ENCODE measurements at places on chromosomes 7 and 10. TPM values are rescaled to one million over a fixed set of nuclear protein-coding genes. Genes with fewer than 3 reads are reported as not detected.

DNA sequence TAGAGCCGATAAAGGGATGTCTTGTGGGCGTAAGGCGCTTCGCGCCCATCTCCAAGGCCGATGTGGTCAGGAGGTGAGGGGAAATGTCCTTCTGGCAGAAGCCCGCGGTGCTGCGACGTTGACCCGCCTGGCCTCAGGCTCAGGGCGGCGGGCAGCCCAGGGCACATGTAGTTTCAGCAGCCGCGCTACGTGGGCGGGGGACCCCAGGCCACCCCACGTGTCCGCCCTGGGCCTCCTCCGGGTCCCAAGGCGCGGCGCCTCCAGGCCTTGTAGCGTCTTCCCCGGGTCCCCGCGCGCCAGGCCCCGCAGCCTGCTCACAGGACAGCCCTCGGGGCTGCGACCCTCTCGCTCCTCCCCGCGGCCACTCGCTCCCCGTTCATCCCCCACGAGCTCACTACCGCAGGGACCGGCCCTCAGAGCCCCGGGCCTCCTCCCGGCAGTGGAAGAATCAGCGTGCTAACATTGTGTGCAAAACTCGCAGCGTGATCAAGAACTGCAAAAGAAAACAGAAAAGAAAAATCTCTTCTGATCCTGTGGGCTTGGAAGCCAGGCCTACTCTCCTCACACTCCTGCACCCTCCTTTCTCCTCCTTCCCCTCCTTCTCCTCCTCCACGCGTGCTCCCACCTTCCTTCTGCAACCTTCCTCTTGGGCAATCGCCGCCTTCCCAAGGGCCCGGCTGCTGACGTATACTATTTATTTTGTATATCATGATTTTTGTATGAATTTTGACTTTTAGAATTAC, 4.4 kb upstream of the TBX20 start:
- DNase-seq: no peak

DNA sequence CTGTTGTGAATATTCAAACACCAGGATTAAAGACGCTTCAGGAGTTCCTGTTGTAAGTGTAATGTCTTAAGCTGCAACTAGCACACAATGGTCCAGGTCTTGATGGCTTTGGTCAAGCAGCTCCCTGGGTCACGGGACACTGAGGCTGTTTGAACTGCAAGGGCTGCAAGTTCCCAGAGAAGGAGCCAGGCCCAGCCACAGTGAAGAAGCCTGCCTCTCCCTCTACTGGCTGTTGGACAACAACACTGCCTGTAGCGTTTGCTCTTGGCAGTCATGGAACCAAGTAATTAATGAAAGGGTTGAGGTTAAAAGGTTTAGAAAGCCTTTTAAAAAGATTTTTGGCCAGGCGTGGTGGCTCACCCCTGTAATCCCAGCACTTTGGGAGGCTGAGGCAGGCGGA, 31.9 kb upstream of the GUSB start:
- DNase-seq: no peak

The DIP2C gene
- 36.8 TPM for total RNA-seq

GRCh38 chr7:2566890-2567678, 8.3 kb downstream of the IQCE start:
- DNase-seq: no peak

The UCMA gene
- total RNA-seq: not detected

GRCh38 chr7:150949971-150950491, 28.1 kb downstream of the KCNH2 start:
- DNase-seq: no peak

DNA sequence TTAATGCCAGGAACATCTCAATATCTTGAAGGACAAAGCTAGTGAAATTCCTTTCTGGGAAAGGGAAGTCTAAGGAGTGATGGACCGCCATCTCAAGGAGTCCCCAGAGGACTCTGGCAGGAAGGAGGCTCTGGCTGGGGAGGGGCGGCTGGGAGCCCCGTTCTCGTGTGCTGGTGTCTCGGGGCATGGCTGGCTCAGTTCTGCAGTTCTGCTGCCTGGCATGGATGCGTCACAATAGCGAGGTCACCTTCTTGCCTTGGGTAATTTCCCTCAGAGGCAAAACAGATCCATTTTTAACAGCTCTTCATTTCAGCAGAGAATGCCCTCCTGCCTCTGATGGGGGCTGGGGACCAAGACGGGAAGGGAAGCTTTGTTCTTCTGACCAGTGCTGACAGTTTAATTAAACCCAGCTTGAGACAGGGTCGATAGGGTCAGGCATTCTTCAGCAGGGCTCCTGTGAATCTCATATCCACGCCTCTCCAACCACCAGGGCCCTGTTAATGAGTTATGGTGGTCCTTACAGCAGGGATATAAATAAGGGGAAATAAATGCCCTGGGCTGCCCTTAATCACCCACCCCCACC, 35.7 kb downstream of the SLIT1 start:
- no peak for DNase-seq

GRCh38 chr10:129755621-129756020, 208.5 kb downstream of the EBF3 start:
- DNase-seq: no peak

DNA sequence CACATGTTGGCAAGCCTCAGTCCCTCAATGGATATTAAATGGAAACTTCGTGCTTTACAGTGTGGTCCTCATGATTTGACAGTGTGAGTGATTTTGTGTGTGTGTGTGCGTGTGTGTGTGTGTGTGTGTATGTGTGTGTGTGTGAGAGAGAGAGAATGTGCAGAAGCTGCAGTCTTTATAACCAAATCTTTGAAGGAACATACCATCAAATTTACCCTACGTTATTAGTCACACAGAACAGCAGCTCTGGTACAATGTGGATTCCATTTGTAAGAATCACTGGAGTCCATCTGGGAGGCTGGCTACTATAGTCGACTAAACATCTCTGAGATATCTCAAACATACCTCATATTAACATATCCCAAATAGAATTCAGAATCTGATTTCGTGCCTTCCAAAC, 928.0 kb upstream of the POT1 start:
- DNase-seq: no peak

The CPA4 gene
- 23.6 TPM for total RNA-seq

The TFR2 gene
- total RNA-seq: 0.19 TPM

- no peak for DNase-seq
These were observed 7.0 kb downstream of the HHEX start for GRCh38 chr10:92696606-92697383.

- DNase-seq: no peak
These were observed 105.2 kb downstream of the CH25H start for GRCh38 chr10:89101943-89102342.

DNA sequence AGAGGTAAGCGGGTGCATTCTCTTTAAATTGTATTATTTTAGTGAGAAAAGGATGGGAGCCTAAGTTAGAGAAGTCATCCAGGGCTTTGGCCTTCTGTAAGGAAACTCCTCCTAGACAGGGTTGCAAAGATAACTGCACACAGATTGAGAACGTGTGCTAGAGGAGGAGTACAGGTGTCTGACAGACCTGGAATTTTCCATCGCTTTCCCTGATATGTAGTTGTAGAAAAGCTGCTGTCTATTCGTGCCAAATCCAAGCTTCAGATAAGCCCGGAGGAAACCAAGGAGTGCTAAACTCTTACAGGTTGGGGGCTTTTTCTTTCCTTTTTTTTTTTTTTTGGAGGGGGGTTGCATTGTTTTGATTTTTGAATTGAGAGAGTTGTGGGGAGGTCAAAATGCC, 23.1 kb downstream of the LRRC4 start:
- DNase-seq: no peak

- DNase-seq: no peak
These were observed 16.5 kb upstream of the BNIP3 start for GRCh38 chr10:131998050-131998844.

GRCh38 chr10:49532461-49532860, 6.5 kb downstream of the ERCC6 start:
- DNase-seq: no peak

DNA sequence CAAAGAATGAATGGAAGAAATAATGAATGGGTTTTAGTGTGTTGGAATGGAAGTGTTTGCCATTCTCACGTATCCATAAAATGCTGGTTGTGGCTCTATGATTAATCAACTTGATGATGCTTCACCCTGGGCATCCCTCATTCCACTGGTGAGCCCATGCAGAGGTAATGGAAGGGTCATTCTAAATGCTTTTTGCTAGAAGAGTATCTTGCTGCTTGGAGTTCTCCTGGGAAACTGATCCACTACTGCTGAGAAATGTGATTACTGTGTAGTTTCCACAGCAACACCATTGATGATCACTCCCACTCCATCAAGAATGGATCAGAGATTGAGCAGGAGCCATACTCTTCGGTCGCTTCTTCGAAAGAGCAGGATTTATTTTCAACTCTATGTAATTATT, 101.6 kb downstream of the ARL5B start:
- no peak for DNase-seq

- no peak for DNase-seq
These were observed 243.9 kb downstream of the REEP3 start for GRCh38 chr10:63765126-63765525.

The ZP3 gene
- total RNA-seq: not detected

DNA sequence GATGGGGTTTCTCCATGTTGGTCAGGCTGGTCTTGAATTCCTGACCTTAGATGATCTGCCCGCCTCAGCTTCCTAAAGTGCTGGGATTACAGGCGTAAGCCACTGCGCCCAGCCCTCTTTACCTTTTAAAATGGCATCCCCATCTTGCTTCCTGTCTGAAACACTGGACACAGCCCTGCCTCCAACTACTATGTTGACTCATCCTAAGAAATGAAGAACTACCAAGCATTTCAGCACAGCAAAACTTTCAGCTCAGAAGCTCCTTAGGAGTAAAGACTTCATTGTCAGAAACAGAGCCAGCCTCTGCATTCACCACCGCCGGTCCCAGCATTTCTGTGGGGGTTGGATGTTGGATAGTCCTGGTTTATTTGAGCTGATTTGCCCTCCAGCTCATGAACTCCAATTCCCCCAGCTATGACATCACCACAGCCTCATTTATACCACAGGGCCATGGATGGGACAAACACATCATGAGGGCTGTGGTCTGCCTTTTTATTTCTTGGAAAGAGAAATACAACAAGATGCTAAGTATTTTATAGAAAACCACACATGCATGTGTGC, 123.5 kb downstream of the ADCY1 start:
- peak; percentile 15 for DNase-seq

The SCD gene
- total RNA-seq: 77.9 TPM

- DNase-seq: no peak
These were observed 91.1 kb downstream of the OR13A1 start for GRCh38 chr10:45224219-45224841.

Measured in osteocyte (in vitro differentiated cells).